Progenitor cell of endocrine pancreas (in vitro differentiated cells): ENCODE measurements at places on chromosomes 5 and 9. TPM values are rescaled to one million over a fixed set of nuclear protein-coding genes. Genes with fewer than 3 reads are reported as not detected.
A peak's percentile ranks its signal among the peaks of the same experiment; 100 is the strongest.

KIF27 gene
- total RNA-seq: 22.5 and 24.6 TPM in 2 replicates

RABGAP1 gene
- total RNA-seq: 78.9 and 93.6 TPM in 2 replicates

KIF4B gene
- not detected in 2 replicates for total RNA-seq

CPEB4 gene
- 16.4 and 16.7 TPM in 2 replicates for total RNA-seq

ADRB2 gene
- 0.12 and 0.22 TPM in 2 replicates for total RNA-seq

SLC6A7 gene
- not detected in 2 replicates for total RNA-seq

PCSK1 gene
- total RNA-seq: 1.9 and 2.0 TPM in 2 replicates

CLIC3 gene
- total RNA-seq: 0.64 TPM in 1 of 2 replicates, not detected in the other

PTGER4 gene
- 4.7 and 5.6 TPM in 2 replicates for total RNA-seq

CHSY3 gene
- 0.84 and 1.3 TPM in 2 replicates for total RNA-seq

TSSK1B gene
- 0.27 and 0.29 TPM in 2 replicates for total RNA-seq

GRCh38 chr5:5335700-5336264 lies 86.7 kb upstream of the ICE1 start:
- DNase-seq: no peak

GRCh38 chr5:72179028-72179815 lies 71.9 kb downstream of the MAP1B start:
- DNase-seq: no peak

DNA sequence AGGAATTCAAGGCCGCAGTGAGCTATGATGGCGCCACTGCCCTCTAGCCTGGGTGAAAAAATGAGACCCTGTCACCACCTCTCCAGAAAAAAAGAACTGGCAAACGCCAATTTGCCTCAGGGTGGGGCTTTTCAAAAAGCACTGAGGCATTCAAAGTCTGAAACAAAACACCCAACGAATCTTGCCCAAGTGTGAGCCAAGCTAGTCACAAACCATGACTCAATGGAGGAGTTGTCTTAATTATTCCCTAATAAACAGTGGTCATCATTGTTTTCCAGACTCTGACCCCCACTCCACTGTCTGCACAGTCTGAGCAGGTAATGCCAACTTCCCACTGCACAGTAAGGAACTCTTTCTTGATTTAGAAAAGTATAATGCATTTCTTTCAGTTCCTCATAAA lies 16.8 kb downstream of the FRMD3 start:
- DNase-seq: no peak

GRCh38 chr9:74736646-74737045 lies 151.1 kb downstream of the TRPM6 start:
- no peak for DNase-seq

- no peak for DNase-seq
Observed at GRCh38 chr9:124419832-124420489, 4.7 kb upstream of the PSMB7 start.

DNA sequence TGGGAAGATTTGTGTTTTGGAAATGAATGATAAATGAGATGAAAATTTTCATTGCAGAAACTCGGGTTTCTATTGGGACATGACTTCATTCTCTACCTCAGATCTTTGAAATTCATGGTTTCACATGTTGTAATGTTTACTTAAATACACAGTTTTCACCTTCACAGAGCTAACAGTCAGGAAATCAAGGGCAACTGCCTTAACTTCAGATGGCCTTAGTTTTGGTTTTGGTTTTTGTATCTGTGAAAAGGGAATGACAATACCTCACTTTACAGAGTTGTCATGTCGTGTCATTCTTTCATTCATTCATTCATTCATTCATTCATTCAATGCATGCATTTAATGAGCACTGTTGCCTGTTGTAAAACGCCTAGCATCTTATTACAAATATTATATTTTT lies 41.9 kb downstream of the NIM1K start:
- no peak for DNase-seq

GRCh38 chr9:4170231-4170630 lies 129.6 kb downstream of the GLIS3 start:
- no peak for DNase-seq

GRCh38 chr5:42950456-42951292 lies 89.4 kb downstream of the ANXA2R start:
- no peak for DNase-seq

DNA sequence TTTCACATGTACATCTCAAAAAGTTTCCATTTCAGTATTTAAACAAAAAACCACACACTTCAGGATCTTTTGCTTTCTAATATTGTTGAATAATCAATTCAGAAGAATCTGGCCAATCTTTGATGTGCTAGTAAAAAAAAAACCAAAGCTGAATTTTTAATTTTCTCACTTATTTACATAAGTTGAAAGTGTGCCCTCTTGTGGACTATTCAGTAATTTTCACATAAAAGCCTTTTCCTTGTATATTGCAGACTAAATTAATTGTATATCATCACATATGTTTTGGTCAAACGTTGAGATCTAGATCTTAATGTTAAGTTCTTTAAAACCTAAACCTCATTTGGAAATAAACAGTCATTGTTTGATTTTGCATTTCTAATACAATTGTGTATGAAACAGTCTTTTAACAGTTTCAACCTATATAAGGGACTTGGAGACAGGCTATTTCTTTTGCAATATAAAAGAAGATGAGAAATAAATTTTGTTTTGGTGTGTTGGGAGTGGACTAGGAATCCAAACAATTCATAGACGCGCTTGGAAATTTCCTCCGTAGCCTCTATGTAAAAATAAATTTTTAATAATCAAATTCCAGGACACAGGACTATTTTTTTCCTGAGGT lies 68.1 kb downstream of the NIPBL start:
- no peak for DNase-seq

DNA sequence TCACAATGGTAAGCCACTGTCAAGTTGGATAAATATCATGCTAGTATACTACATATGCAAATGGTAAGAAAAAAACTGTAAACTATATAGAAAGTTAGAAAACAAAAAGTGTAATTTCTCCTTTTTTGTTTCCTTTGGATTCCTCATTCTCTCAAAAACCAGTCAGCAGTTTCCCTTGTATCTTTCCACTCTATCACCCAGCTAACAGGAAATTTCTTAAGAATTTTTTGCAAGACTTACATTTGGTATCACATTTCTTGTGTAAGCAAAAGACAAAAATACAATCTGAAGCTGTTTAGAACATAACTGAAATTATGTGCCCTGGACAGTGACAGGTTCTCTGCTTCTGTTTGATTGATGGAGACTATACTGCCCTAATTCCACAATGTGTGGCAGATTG lies 25.2 kb upstream of the MSH3 start:
- no peak for DNase-seq

- peak; percentile 25 for DNase-seq
Observed at GRCh38 chr5:72018143-72018803, 89.0 kb upstream of the MAP1B start.

DNA sequence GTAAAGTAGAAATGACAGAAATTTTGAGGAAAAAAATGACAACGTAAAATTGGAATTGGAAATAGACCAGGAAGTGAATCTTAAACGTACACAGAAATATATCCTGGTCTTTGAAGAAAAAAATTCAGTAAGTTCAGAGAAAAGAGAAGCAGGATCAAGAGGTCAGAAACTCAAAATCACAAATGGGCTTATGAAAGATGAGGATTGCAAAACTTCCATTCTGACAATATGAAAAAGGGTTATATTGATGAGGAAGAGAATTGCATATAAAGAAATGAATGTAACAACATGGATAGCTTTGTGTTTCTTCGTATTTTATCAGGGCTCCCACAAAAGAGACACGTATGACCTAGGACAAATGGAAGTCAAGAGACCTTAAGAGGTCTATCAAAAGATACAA lies 58.1 kb downstream of the OXCT1 start:
- DNase-seq: no peak

DNA sequence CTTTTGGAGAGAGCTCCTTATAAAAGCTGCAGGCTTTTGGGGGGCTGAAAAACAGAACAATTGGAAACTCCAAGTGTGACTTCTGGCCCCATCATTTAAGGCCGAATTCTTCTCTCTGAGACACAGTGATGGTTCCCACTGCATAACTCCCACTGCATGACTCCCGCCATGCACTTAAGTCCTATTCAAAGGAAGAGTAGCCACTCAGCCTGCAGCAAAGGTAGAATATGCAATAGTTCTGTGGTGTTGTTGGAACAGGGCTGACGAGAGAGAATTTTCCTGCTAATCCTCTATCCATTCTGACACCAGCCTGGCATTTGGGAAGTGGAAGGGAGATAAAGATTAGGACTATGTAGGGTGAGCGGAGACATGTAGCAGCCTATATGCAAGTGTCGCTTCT lies 185.6 kb upstream of the ZNF462 start:
- no peak for DNase-seq

DNA sequence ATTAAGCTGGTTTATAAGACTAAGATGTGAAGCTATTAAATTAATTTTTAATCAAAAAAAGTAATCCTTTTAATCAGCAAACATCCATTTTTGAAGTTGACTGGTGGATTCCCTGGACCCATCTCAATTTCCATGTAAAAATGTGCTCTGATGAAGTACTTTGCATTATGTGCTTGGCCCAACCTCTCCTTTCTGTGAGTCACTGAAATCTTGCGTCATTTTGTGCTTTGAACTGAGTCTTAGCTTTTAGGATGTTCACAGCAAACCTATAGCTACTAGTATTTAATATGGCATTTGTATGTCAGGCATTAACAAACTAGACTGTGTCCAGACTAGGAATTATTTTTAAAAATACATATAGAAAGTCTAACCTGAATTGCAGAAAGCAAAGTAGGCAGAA lies 55.0 kb upstream of the CDH12 start:
- no peak for DNase-seq

DNA sequence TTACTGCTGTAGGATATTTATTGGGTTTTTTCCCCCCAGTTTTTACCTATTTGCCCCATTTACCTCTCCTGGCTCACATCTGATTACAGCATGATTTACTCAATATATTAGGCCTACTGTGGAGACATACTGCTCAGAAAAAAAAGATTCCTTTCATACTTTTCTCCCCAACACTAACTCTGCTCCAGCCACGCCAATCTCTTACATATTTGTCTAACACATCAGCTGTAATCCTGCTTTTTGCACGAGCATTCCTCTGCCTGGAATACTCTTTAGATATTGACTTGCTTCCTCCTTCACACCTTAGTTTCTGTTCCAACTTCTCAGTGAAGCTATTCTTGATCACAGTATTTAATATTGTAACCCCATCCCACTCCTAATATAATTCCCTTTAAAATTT lies 158.1 kb upstream of the VCAN start:
- DNase-seq: no peak

GRCh38 chr5:131068893-131069643 lies 96.0 kb downstream of the HINT1 start:
- no peak for DNase-seq

DNA sequence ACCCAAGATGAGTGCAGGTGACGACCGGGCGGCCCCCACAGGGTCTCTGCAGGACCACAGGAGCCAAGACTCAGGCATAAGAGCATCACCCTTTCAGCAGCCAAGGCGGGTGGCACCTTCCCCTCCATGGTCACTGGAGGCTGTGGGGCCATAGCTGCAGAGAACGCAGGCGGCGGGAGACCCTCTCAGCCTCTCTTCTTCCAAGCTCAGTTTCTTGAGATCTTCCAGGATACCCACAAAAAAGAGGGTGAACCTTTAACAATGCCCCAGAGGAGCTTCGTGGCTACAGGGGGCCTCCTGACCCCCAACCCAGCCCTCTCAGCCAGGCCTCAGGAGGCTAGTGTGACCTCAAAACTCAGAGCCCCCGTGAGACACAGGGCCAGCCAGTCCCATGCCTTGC lies 5.8 kb upstream of the TBC1D9B start:
- DNase-seq: no peak

DNA sequence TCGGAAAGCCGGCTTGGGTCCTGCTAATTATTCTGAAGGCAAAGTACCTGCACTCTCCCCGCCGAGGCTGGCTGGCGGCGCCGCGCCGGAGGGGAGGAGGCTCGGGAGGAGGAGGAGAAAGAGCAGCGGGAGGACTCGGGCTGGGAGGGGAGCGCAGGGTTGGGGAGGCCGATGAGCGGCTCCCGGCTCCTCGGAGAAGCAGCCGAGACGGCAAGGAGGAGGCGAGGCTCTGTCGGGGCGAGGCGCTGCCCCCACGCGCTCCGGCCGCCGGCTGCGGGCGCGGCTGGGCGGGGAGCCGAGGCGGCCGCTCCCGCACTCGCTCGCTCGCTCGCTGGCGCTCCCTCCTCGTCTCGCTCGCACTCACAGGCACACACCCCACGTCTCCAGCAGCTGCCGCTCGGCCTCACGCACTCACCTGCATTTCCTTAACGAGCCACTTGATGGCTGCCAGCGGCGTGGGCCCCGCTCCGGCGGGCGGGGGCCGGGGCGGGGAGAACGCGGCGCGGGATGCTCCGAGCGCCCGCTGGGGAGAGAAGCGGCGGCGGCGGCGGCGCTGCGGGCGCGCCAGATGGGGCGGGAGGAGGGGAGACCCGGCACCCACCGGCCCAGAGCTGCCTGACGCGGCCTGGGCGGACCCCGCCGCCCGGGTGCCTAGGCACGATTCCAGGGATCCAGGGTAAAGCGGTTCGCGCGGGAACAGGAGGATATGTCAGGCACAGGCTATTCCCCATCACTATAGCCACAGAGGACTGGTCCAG lies at the start of gene PTPRD:
PTPRD (minus strand) TSS at position 362 of the 758 bp plus-strand sequence.
- DNase-seq: peak; percentile 59

DNA sequence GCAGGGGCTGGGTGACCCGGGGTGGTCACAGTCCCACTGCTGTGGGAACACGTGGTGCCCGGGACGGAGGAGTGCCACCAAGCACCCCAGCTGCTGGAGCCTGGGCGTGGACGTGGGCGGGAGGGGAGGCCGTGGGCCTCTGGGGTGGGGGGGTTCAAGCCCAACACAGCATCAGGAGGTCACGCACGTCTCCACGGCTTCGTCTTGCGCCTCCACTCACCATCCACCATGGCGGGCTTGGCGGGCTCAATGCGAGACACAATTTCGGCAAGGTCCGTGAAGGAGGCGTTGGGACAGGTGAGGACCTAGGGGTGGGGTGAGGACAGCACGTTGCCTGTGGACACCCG lies 2.2 kb upstream of the NSMF start:
- no peak for DNase-seq

- no peak for DNase-seq
Observed at GRCh38 chr5:59575648-59576445, 317.7 kb downstream of the PDE4D start.

DNA sequence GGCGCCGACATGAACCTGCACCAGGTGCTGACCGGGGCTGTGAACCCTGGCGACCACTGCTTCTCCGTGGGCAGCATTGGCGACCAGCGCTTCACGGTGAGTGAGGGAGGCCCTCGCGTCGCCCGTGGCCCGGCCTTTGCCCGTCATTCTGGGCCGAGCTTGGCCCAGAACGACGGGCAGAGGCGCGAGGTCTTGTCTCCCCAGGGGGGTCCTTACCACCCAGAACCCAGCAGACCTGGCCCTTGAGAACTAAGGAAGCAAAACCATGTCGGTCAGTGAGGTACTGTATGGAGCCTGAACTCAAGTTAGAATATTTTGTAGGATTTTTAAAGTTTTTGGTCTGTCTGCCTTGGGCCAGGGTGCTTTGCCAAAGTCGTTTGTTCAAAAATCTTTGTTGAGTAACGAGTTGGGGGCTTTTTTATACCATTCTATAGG lies 691 bp downstream of the DMXL1 start:
- DNase-seq: no peak

- DNase-seq: no peak
Observed at GRCh38 chr5:2847608-2848007, 96.1 kb upstream of the IRX2 start.
